Calu3 (cell line): ENCODE measurements at places on chromosomes 4 and X.

DNA sequence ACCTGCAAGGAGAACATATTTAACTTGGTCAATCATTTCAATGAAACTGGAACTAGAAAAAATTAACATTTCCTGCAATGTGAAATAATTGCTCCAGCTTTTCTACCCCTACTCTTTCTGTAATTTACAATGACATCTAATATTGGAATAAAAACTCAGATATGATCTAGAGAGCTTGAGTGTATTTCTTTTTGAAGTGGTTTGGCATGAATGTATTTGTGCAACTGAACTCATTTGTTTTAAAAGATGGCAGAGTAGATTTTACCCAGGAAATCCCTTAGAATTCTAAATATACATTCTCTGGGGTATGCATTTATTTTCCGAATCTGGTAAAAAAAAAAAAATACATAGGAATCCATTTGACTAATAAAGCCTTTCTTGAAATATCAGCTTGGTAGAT, 21.5 kb upstream of the GATB start:
- no peak for DNase-seq

GRCh38 chrX:106999002-106999975, 723 bp downstream of the MORC4 start:
- peak; percentile 61 for DNase-seq

- DNase-seq = no peak
Measured at GRCh38 chrX:34859191-34859590, 83.4 kb upstream of the FAM47B start.

- DNase-seq = peak; percentile 56
Measured at GRCh38 chr4:102778720-102779119, 18.0 kb upstream of the MANBA start.

DNA sequence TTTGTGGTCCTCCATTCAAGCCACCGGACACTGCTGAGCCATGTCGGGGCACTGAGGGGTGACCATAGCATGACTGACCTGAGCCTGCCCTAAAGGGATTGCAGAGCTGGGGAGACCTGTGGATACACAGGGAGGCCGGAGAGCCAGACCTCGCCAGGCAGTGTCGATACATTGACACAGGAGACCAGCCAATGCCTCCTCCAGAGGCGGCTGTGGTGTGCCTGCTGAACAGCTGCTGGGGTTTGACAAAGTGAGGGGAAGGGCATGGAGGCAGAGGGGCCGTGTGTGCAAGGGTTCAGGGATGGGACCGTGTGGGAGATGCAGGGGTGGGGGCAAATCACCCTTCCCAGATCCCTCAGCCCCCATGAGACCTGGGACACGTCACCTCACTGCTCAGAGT, 48.0 kb downstream of the PPP2R2C start:
- DNase-seq = no peak

DNA sequence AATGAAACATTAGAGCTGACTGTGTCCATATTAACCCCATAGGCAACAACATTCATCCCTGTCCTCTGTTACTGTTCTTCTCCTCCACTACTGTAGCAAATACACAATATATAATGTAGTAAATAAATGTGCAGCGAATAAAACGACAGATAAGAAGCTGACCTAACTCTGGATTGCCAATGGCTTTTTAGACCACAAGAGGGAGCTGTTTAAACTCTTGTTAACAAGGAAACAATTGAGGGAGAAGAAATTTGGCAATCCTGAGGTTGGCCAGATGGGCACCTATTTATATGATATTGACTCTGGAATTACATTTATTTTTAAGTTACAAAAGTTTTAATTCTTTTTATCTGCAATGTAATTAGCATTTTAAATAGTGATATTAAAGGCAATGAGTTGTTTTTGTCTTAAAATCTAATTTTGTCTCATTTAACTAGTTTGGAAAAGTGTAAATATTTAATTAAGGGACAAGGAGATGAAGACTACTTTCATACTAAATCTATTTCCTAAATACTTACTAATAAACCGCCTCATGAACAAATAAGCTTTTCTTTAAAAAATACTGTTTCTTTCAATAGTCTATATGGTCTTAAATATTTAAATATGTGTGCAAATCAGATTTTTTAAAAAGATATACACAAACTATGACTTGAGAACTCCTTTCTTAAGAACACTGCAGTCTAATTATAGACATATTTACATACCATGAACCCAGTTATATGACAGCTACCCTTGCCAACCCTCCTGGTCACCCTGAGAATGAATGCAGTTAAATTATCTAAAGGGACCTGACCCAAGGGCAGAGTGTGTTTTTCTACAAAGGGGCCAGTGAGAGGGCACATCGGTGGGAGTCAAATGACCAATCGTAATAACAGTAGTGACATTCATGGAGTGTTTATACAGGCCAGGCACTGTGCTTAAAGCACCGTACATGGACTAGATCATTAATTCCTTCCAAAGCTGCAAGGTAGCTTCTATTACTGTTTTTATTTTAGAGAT, 52.9 kb upstream of the HPF1 start:
- DNase-seq = peak; percentile 47

- DNase-seq = no peak
Measured at GRCh38 chr4:30103455-30103854, 616.7 kb upstream of the PCDH7 start.

DNA sequence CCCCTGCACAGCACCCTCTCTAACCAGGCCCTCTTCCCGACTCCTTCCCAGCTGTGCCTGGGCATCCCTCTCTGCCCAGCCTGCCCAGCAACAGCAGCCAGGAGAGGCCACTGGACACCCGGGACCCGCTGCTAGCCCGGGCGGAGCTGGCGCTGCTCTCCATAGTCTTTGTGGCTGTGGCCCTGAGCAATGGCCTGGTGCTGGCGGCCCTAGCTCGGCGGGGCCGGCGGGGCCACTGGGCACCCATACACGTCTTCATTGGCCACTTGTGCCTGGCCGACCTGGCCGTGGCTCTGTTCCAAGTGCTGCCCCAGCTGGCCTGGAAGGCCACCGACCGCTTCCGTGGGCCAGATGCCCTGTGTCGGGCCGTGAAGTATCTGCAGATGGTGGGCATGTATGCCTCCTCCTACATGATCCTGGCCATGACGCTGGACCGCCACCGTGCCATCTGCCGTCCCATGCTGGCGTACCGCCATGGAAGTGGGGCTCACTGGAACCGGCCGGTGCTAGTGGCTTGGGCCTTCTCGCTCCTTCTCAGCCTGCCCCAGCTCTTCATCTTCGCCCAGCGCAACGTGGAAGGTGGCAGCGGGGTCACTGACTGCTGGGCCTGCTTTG, 1.1 kb downstream of the AVPR2 start:
- DNase-seq = no peak

DNA sequence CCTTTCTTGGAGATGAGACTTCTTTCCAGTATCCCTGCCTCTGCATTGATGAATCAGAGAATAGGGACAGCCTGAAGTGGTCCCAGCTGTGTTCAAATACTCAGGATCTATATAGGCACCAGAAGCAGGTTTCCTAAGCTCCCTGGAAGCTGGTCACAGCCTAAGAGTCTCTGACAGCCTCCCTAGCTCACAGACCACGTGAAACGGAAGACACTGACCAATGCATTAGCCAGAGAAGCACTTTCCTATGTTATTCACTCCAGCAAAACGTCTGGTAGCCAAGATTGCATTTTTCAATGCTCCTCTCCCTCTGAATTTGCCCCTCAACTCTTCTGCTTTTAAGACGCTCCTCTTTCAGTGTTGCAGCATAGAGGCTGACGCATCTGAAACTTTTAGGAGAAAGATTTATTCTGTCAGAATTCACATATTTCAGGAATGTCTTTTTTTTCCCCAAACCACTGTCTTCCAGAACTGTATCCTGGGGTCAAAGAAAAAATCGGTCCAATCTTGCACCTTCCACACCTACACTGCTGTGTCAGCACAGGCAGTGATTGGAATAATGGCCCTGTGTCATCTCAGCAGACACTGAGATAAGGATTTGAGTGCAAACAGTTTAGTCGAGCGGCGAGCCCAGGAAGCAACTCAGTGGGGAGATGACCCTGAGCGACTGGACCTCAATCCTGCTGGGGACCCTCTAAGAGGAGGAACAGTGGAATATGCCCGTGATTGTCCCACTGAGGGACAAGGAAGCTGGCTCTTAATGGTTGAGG, 109.4 kb downstream of the SMIM20 start:
- no peak for DNase-seq

DNA sequence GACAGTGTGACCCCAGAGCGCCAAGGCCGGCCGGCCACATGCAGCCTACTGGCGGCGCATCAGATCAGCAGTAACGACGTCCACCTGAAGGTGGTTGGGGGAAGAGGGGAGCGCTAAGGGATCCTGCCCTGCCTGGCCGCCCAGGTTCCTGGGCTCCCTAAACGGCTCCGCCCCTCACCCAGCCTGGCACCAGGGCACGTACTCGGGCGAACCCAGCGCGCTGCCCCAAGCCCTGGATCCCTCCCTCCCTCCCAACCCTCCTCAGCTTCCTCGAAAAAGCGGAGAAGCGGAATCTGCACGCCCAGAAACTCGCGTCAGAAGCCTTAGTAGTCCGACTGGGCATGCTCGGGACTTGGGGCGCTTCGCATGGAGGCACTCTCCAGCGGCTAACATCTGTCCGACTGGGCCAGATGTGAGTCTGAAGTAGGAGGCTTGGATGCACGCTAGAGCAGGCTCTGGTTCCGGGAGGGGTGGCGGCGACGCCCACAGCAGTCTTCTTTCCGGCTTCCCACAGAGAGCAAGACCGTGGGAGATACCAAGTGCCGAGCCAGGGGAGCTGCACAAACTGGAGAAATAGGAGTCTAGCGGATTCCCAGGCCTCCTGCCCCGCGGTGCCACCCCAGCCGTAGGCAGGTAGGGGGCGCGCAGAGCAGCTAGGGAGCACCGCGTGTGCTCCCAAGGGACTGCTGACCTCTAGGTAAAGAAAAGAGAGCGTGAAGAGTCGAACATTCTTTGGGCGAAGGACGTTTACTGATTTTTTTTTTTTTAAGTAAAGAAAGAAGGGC, 114.3 kb upstream of the TEX13C start:
- no peak for DNase-seq
